ENCODE measurements at places on chromosomes 2 and 18.

- DNase-seq: no peak
These were observed 215.4 kb downstream of the ZNF521 start for GRCh38 chr18:25136416-25137196.

- DNase-seq: no peak
These were observed 120.1 kb upstream of the EML6 start for GRCh38 chr2:54603357-54603756.

- no peak for DNase-seq
These were observed 749.5 kb upstream of the RAB6C start for GRCh38 chr2:129229830-129230441.

- DNase-seq: no peak
These were observed 20.3 kb upstream of the RBBP8 start for GRCh38 chr18:22912835-22913234.

DNA sequence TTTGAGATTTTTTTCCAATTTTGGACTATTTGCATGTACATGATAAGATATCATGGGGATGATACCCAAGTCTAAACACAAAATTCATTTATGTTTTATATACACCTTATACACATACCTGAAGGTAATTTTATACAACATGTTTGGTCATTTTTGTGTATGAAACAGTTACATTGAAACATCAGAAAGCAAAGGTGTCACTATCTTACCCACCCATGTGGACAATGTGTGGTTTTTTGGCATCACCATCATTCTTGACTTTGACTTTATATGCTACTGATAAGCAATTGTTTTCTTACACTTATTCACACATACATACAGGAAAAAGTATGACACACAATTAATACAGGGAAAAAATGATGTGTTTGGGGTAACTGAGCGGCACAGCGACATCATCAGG, 51.0 kb upstream of the ACVR1 start:
- DNase-seq: no peak

DNA sequence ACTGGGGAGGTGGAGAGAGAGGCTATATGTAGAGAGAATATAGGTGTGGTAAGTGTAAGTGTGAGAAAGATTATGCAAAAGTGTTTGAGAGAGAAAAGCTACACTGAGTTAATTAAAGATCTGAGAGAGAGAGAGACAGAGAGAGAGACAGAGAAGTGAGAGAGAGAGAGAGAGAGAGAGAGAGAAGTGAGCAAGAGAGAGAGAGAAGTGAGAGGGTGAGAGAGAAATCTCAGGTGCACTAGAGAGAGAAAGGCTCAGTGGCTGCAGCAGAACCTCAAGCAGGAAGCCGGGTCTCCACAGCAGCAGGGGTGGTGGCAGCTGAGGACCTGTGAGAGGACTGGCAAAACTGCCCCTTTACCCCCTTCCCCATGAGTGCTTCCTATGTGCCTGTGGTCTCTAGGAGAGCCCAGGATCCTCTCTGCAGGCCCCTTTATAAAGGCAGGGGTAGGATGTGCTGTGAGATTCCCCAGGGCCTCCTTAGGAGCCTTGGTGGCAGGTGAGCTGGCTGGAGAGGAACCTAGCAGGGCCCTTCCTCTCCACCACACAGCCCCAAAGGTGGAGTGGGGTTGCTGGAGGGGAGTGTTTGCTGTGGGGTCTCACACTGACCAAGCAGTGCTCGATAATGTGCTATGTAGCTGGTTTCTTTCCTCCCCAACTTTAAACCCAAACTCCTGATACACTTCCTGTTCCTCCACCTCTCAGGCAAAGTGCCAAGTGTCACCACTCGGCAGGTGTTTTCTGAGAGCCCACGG, 52.6 kb downstream of the SLC4A5 start:
- DNase-seq: no peak

DNA sequence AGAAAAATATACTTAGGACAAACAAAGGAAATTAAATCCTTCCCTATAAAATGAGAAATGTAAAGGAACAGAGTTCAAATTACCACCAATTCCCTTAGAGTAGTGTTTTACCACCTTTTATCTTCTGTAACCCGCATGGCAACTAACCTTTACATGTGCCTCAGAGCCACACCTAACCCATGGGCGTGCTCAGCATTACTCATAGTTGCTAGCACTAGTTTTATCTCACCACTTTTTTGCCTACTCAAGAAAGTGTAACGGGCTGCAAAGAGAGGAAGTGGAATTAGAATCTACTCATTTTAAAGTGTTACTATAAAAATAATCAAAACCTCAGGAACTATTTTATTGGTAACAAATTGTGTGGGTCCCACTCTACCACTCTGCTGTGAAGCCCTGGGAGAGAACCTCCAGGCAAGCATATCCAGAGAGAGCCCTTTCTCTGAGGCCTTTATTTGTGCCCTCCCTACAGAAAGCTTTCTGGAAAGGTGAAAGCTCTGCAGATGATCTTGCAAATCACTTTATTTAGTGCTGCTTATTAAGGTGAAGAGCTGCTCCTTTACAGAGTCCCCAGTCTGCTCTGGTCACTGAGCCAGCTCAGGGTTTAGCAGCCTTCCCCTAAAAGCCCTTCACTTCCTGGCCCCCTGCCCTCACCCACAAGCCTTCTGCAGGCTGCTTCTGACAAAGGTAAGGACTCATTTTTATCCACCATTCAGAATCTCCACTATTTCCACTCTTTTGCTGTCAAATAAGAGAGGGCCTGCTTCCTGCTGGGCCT, 98.8 kb downstream of the TRABD2A start:
- DNase-seq: peak; percentile 38

GRCh38 chr18:55559739-55560138, 28.3 kb downstream of the TCF4 start:
- no peak for DNase-seq

DNA sequence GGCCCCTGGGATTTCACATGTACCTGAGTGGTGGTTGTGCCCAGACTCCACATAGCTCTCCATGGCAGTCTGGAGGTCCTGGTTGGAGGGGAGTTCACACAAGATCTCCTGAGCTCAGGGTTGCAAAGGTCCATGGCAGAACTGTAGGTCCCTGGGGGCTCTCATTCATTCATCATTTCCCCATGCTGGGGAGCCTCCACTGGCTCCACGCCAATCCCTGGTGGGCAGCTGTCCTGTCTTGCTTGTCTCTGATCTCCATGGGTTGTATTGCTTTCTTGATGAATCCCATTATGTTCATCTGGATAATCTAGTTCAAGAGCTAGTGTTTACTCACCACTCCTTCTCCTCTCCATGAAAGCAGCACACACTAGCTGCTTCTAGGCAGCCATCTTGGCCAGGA, 42.4 kb downstream of the ZSWIM2 start:
- no peak for DNase-seq

DNA sequence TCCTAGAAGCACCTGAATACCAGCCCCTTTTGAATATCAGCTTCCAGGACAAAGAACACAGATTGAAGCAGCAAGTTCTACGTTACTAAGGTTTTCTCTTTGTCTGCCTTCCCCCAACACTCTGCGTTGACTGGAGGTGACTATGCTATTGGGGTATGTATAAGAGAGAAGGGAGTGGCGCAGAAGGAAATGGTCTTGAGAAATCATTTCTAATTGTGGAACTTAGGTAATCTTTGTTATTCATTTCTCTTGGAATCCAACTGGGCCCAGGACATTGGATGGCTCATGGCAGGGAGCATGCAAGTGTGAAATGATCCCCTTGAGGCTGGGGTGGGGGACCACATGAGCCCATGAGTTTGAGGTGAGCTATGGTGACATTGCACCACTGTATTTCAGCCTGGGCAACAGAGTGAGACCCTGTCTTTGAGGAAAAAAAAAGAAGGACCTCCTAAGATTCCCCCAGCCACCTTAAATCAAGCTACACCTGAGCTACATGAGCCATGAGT, 29.7 kb downstream of the XDH start:
- no peak for DNase-seq

DNA sequence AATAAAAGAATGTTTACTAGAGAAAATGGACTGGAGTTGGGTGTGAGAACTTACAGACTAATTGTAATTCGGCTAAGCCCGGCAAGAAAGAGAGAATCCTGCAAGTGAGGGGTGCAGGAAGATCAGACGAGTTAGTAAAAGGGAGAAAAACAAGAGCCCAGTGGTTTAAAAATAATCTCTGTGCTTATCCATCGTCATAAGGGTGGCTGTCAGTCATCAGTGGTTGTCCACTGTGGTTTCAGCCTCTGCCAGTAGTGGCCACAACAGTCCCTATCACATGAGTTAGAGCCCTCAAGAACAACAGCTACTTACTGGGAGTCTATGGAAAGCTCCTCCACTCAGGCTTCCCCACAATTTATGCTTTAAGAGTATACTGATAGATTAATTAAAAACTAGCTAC, 239.8 kb downstream of the SETBP1 start:
- DNase-seq: no peak

- DNase-seq: no peak
These were observed 55.7 kb downstream of the DNMT3A start for GRCh38 chr2:25286025-25286400.

- no peak for DNase-seq
These were observed 73.4 kb downstream of the L3MBTL4 start for GRCh38 chr18:6341303-6341702.

DNA sequence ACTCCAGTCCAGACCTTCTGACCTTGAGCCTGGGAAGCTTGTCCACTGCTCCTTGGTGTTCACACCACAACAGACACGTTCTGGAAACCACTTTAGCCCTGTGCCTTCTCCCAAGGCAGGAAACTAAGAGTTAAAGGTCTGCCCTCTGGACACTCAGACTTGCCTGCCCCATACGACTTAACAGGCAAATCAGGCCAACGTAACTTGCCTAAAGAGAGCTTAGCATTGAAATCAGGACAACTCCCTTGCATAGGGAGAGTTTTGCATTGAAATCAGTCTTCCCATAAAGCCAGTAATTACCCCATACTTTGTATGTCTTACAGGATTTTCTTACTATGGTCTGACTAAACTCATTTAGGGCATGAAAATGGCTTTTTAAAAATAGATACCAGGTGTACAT, 18.5 kb downstream of the NFE2L2 start:
- no peak for DNase-seq
